ENCODE measurements at places on chromosomes 1 and 21.

DNA sequence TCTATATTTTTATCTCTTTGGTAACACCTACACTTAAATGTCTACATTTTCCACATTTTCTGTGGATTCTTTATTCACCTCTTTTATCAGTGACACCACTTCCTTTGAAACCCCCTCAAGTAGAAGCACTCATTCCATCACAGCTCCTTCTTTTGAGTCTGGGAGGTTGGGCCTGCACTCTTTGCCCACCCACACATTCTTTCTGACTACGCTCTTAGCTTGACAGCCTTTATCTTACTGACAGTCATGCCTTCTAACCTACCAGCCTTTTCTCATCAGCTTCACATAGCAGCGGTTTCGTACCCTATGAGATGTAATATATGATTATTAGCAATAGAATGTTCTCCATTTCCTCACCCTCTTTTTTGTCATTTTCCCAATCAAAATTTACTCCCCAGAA is 151.9 kb downstream of the TNFSF18 start:
- no peak for DNase-seq

DNA sequence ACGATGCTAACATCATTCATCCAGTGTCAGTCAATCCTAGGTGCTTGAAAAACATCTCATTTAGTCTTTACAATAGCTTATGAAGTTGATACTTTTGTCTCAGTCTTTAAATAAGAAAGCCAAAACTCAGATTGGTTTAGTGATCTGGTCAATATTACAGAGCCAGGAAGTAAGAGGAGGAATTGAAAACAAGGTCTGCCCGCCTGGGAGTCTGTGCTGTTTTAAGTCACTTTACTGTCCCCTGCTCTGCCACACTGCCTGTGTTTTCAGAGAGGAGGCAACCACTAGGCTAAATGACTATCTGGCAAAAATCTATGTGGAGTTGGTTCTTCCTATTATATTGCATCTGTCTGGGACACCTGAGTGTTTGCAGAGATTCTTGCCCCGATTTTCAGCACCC is 62.3 kb downstream of the ST6GALNAC3 start:
- DNase-seq: no peak

- DNase-seq: no peak
Measured at GRCh38 chr1:203491664-203492063, 2.3 kb upstream of the OPTC start.

GRCh38 chr1:231357187-231357772 is 19.2 kb downstream of the SPRTN start:
- no peak for DNase-seq

GRCh38 chr21:35171385-35171784 is 122.3 kb upstream of the RUNX1 start:
- DNase-seq: no peak
